Thoracic aorta (tissue), 2 donors: ENCODE measurements at places on chromosomes 16 and 17.
A peak's percentile ranks its signal among the peaks of the same experiment; 100 is the strongest.

DNA sequence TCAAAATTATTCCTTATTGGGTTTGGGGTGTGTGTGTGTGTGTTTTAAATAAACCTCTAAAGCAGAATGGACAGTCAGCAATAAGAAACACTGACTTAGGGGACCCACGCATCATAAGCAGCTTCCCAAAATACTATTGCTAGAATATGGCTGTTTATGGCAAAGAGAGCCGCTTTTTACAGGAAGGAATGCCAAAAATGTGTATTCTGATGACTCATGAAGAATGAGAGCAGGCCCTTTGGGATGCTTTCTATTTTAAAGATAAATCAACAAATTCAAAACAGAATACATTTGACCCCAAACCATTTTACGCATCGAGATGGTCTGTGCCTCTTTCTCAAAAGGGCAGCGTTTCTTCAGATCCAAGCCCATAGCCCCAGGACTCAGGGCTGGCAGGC, 37.5 kb downstream of the ARHGAP17 start:
- no peak for DNase-seq

- peak; percentile 15 for DNase-seq
These were observed 23.8 kb downstream of the SNX11 start for GRCh38 chr17:48131216-48131824.

DNA sequence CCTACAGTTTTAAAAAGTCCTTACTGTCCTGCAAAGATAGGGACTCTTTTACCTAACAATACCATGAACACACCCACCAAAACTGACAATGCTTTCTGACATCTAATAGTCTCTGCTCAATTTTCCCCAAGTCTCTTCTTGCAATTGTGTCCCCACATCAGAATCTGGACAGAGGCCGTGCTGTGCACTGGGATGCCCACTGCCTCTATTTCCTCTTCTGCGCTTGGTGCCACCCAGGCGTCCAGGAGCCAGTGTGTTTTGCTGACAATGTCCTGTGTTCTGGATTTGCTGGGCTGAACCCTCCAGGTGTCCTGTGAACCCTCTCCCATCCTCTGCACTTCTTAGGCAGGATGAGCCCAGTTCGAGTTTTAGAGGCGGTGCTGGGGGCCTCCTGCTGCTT, 6.4 kb upstream of the ARHGDIA start:
- DNase-seq, result no peak

- DNase-seq, result no peak
These were observed 383.8 kb downstream of the GRIN2A start for GRCh38 chr16:9798474-9798873.

DNA sequence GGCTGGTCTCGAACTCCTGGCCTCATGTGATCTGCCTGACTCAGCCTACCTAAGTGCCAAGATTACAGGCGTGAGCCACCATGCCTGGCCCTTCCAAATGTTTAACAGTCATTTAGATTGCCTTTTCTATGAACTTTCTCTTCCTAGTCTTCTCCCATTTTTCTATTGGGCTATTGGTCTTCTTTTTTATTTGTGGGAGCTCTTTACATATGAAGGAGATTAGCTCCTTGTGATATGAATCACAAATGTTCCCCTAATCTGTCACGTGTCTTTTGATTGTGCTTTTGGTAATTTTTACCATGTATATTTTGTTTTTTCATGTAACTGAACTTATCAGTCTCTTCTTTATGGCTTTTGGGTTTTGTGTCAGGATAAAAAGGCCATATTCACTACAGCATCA, 11.9 kb downstream of the ADCY7 start:
- no peak for DNase-seq

GRCh38 chr16:19598805-19599510, 43.5 kb downstream of the VPS35L start:
- no peak for DNase-seq

DNA sequence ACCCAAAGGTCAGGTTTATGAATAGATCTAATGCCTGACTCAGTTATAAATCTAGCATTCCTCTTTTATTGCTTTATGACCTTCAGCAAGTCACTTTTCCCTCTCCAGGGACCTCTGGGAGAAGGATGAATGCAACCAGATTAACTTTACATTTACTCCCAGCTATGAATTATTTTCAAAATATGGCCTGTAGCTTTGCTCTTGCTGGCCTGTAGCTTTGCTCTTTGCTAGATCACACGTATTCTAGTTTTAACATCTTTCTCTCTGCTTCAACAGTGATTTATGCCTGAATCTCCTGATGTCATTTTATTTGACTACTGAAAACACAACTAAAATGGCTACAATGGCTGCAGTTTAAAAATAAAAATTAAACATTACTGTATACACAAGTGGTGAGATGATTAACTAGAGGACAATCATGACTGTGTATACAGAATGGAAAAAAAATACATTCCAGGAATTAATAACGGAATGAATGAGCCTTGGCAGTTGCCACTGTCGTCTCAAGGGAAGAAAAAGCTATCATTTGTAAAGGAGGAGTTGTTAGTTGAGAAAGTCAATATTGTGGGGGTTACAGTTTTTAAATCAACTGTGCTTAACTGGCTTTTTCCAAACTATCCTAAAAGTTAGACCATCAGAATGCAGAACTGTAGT, 434.5 kb upstream of the GOT2 start:
- DNase-seq, result no peak

- no peak for DNase-seq
These were observed 4.8 kb downstream of the NEK8 start for GRCh38 chr17:28733346-28733745.

DNA sequence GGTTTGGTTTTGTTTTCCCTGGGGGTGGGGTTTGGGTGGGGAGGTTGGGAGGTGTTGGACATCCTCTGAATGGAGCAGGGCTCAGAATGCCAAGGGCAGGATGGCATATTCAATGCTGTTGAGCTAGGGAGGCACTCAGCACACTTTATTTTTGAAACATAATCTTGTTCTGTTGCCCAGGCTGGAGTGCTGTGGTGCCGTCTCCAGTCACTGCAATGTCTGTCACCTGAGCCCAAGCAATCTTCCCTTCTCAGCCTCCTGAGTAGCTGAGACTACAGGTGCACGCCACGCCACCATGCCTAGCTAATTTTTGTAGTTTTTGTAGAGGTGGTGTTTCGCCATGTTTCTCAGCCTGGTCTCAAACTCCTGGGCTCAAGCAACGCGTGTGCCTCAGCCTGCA, 186.1 kb downstream of the RPTOR start:
- no peak for DNase-seq

DNA sequence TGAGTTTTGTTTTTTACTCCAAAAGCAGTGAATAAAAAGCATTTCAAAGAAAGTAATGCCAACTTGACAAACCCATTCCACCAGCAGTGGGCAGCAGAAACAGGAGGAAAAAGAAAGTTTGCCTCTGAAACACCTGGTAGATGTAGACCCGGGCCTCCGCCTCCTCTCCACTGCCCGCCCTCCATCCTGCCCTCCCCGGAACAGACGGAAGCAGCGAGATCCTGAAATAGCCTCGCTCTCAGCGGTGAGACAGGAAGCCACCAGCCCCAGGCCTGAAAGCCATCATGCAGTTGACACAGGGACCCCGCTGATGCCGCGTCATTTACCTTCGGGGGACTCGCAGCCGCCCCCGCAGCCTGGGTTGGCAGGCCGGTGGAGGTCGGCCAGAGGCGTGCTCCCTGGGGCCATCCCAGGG, 67.8 kb downstream of the C16orf78 start:
- DNase-seq, result no peak

DNA sequence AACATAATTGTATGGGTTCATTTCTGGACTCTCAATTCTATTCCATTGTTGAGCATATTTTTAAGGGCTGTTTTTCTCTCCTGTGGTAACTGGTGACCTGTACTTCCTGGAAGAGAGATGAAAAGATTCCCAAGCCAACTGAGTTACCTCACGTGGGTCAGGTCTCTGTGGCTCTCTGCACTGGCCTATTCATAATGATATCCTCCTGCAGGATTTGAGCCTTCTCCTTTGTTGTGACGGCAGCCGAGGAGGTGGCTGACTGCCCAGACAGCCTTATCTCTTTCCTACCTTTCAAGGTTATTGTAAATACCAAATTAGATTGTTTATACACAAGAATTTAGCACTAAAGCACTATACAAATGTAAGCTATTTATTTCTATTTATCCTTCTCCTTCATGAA, 2.7 kb upstream of the ACE start:
- no peak for DNase-seq

- no peak for DNase-seq
These were observed 2.3 kb upstream of the MRPS34 start for GRCh38 chr16:1775006-1775845.

GRCh38 chr17:79937391-79938335, 98.0 kb downstream of the TBC1D16 start:
- DNase-seq, result no peak

DNA sequence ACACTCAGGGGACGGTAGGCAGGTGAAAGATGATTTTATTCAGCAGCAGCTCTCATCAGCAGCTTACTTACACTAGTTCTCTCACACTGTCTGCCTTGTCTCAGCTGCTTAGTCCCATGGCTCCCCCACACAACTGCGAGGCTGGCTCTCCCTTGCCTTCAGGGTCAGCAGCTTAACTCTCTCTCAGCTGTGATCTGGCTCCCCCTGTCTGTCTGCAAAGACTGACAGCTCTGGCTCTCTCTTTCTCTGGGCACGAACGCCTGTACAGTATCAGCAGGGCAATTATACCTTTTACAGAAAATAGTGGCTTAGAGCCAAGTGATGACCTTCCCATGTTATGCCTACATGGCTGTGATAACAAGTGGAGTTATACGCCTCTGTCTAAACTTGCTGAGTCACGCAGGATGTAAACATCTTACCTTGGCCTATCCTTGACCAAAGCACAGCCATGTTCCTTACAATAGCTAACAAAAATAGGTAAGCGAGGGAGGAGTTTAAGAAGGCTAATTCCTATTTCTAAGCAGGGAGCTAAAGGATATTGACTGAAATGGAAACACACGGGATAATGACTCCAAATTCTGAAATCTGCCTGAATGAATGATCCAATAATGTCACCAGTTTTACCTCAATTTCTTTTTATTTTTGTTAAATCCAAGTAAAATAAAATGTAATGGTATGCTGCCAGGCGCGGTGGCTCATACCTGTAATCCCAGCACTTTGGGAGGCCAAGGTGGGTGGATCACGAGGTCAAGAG, 1.1 kb upstream of the NDUFAB1 start:
- DNase-seq, result no peak

DNA sequence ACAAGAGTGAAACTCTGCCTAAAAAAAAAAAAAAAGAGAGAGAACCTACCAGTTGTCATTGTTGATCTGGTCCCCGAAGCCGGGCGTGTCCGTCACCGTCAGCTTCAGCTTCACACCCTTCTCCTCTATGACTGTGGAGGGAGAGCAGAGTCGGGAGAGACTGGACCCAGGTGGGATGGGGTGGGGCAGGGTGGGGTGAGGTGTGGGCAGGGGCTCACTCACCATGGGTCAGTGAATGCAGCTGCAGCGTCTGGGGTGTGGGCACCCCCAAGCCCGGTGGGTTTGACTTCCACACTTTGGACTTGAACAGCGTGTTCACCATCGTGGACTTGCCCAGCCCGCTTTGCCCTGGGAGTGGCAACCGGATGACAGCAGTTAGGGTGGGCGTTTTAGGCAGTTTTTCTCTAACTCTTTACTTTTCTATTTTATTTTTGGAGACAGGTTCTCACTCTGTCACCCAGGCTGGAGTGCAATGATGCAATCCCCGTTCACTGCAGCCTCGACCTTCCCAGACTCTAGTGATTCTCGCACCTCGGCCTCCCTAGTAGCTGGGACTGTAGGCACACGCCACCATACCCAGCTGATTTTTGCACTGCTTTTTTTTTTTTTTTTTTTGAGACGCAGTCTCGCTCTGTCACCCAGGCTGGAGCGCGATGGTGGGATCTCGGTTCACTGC, 2.2 kb downstream of the SEPTIN12 start:
- no peak for DNase-seq

DNA sequence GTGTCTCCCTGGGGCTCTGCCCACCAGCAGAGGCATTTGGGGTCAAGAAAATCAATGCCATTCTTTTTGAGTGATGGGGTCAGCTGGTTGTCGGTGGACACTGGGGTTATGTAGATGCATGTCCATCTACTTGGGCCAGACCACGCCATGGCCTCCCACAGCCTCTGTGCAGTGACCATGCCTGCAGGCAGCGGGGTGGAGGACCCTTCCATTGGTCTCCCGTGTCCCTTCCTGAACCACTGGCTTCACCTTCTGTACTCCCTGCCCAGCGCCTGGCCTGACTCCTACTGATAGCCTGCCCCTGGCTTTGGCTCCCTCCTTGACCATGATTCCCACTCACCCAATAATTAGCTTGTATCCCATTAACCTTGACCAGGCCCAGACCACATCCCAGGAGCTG, 28.0 kb upstream of the SPNS3 start:
- DNase-seq, result no peak

- DNase-seq, result no peak
These were observed 23.0 kb downstream of the TSC2 start for GRCh38 chr16:2070576-2071453.

DNA sequence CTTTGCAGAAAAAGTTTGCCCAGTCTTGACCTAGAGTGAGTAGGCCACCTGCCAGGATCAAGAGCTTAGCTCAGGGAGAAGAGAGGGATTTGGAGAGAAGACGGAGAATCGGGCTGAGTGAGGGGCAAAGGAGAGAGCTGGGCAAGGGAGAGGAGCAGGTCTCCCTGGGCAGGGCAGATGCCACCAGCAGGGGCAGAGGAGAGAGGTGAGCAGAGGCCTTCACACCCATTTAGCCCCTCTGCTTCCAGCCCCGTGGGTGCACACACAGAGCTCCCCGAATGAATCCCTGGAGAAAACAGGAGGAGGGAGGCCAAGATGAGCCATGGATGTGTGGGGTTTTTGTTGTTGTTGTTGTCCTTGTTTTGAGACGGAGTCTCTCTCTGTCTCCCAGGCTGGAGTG, 29.2 kb downstream of the TBX4 start:
- DNase-seq, result no peak

DNA sequence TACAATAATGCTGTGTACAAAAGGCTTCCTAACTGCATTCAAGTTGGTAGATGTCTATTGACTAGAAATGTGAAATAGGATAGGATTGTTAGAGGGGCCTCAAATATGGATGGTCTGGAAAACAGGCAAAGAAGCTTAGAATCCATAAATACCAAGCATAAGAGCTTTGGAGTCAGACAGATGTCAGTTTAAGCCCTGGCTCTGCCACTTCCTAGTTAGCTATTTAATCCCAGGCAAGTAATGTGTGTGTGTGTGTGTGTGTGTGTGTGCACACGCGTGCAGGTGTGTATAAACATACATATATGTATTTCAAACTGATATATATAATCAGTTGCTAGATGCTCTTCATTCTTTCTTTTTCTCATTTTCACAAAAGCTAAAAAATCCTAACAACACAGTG, 66.7 kb downstream of the MMD start:
- no peak for DNase-seq

- DNase-seq, result no peak
These were observed 7.3 kb upstream of the TSPOAP1 start for GRCh38 chr17:58335779-58336455.
